ENCODE measurements at places on chromosomes 1 and 21. TPM values are rescaled to one million over a fixed set of nuclear protein-coding genes. Genes with fewer than 3 reads are reported as not detected.

The PRDM16 gene
- 15.2 TPM for total RNA-seq

- DNase-seq = no peak
Observed at GRCh38 chr1:44777547-44777946, 2.2 kb downstream of the RPS8 start.

GRCh38 chr1:226946285-226946684, 6.2 kb downstream of the COQ8A start:
- DNase-seq = no peak

- DNase-seq = no peak
Observed at GRCh38 chr1:75672528-75673393, 51.7 kb upstream of the ACADM start.

Measured in body of pancreas (tissue), 4 donors.